ENCODE measurements at places on chromosomes 2 and 18.

DNA sequence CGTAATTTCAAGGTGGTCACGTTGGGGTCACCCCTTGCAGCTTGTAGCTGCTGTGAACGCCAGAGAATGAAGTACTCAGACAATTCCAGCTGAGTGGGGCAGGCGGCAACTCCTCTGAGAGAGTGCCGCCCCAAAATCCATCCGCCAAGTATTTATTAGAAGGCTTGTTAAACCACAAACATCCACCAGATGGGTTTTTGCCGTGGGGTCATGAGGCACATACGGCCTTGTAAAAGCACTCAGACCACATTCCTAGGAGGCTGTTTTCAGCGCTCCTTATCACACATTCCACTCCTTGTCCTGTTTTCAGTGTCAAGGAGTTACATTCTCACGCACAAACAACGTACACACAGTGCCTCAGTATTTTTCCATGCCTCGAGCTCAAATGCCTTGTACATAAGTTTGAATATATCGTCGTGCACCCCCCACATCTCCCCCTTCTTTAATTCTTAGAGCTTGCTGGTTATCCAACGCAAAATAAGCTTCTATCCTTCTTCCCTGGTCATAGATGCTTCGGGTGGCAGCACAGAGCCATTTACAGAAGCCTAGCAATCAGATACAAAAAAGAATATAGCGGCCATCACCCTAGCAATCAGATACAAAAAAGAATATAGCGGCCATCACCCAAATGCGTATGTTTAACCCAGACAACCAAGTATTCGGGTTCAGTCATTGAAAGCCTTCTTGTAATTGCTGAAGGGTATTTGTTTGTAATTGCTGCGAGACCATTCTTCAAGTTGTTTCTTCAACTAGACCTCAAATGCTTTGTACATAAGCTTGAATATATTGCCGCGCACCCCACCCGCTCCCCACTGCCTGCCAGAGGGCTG, 7.3 kb downstream of the ALPP start:
- H3K36me3 ChIP-seq, result no peaks in the 10 kb centered on the region
- H3K4me3 ChIP-seq, result no peak overlapping the region
- no peaks in the 10 kb centered on the region for H3K4me1 ChIP-seq
- peaks cover 58% of the 10 kb centered on the region for H3K27me3 ChIP-seq
- no peak for DNase-seq
- H3K27ac ChIP-seq, result no peak overlapping the region

DNA sequence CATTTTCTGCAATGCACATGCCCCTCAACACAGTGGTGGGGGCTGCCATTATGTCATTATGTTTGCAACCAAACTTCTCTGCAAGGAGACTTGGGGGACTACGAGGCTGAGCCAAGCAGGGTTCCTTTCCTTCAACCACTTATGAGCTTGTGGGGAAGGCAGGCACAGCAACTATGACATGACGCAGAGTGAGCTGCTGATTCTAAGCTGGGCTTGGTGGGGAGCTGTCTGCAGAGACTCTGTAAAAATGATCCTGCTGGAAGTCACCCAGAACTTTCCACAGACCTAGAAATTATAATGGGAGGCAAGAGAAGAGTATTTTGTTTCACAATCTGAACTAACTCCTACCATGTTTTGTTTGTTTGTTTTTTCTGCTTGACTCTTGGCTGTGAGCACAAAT, 55.6 kb downstream of the INPP5D start:
- H3K27me3 ChIP-seq, result no peaks in the 10 kb centered on the region
- DNase-seq, result no peak
- H3K27ac ChIP-seq, result no peak overlapping the region
- H3K4me3 ChIP-seq, result no peak overlapping the region
- H3K4me1 ChIP-seq, result peaks cover 65% of the 10 kb centered on the region

DNA sequence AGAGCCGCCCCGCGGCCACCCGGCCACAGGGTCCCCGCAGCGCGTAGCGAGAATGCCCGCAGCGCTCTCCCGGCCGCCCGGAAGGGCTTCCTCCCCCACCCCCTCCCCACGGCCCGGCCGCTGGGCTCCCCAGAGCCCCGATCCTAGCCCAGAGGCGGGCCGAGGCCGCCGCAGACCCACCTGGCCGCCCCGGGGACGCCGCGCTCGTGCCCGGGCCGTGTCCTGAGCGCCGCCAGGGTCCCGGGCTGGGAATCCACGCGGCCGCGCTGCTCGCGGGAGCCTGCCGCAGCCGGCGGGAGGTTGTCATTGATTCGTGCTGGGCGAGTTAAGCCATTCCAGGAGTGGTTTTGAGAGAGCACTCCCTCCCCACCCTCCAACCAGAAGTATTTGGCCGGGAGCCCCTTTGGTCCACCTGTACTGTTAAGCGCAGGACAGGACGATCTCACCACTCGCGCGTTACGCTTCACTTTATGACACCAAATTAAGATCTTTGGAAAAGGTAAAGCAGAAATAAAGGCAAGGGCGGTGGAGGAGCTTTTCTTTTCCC, 206.4 kb upstream of the SMAD2 start:
- no peaks in the 10 kb centered on the region for H3K36me3 ChIP-seq
- DNase-seq, result no peak
- no peak overlapping the region for H3K27ac ChIP-seq
- peak overlapping the region; percentile 18 for H3K4me3 ChIP-seq

DNA sequence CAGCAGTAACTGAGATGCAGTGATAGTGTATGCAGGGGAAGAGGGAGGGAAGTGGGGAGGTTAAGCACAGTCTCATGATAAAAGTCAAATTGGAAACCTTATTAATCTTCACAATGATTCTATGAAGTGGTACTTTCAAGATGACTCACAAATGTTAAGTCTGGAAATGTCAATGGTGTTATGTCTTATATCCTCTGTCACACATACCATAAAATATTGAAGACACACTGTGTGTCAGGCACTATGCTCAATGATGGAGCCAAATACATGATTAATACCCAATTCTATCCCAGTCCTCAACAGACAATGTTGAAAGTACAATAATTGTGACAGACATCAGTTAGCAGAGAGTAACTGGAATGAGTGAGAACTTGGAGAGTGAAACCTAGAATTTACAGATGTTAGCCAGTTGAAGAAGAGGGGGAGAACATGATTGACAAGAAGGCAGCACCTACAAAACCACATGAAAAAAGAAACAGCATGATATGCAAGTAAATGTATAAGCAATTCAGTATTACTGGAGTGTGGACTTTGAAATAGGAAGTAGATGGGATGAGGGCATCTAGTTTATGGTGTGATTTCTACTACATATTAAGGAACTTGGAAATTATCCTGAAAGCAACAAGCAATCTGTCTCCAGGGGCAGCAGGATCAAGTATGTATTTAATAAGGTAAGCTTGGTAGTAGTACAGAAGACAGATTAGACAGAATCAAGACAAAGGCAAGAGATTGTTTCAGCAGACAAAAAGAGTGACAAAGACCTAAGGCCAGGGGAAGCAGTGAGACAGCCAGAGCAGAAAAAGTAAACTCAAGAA, 107.6 kb downstream of the STRN start:
- H3K27me3 ChIP-seq, result no peaks in the 10 kb centered on the region
- peaks cover 16% of the 10 kb centered on the region for H3K4me1 ChIP-seq
- H3K36me3 ChIP-seq, result peaks cover 45% of the 10 kb centered on the region
- no peak overlapping the region for H3K4me3 ChIP-seq
- H3K27ac ChIP-seq, result no peak overlapping the region

GRCh38 chr2:10300328-10300920, 2.3 kb upstream of the HPCAL1 start:
- H3K4me3 ChIP-seq, result peak overlapping the region; percentile 64
- H3K4me1 ChIP-seq, result peaks cover 56% of the 10 kb centered on the region
- H3K27me3 ChIP-seq, result no peaks in the 10 kb centered on the region
- no peak for DNase-seq

DNA sequence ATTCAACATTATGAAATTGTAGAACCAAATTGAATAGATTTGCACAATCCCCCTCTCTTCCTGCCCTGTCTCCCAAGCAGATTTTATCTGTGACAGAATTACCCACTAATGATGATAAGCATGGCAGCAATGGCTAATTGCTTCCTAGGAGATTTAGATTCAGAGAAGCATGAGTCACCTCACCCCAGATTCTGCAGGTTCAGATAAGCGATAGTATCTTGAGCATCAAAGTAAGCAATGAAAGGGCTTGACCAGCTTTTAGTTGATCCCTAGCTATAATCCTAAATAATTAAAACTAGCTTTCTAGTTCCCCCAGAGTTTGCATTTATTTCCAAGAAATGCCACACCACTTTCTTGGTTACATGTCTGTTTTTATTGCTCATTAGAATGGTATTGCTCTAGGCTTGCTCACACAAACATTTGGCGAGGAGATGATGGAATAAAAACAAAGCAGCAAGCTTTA, 204.3 kb downstream of the GULP1 start:
- no peak overlapping the region for H3K4me3 ChIP-seq
- no peak overlapping the region for H3K27ac ChIP-seq
- no peak for DNase-seq
- no peaks in the 10 kb centered on the region for H3K4me1 ChIP-seq

DNA sequence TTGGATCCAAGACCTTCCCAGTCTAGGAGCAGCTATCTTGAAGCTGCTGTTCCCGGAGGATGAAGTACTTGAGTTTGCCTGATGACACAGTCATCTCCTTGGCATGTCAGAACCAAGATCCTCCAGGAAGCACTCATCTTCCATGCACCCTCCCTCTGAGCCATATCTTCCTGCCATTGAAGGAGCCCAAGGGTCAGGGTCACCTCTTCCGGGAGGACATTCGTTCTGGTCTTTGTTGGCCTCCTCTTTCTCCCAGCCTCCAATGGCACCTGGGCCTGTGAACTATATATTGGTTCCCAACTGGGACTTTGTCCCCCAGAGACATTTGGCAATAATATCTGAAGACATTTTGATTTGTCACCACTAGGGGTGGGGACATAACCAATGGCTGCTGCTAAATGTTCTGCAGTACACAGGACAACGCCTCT, 4.2 kb upstream of the MYO7B start:
- H3K27me3 ChIP-seq, result peaks cover 9% of the 10 kb centered on the region
- no peak overlapping the region for H3K27ac ChIP-seq
- no peak overlapping the region for H3K4me3 ChIP-seq
- H3K36me3 ChIP-seq, result peaks cover 2% of the 10 kb centered on the region
- H3K4me1 ChIP-seq, result peaks cover 12% of the 10 kb centered on the region
- DNase-seq, result no peak

GRCh38 chr18:67402543-67402942, 114.0 kb downstream of the DSEL start:
- H3K4me1 ChIP-seq, result no peaks in the 10 kb centered on the region
- H3K27ac ChIP-seq, result no peak overlapping the region
- no peaks in the 10 kb centered on the region for H3K36me3 ChIP-seq
- no peak for DNase-seq
- H3K4me3 ChIP-seq, result no peak overlapping the region
- H3K27me3 ChIP-seq, result no peaks in the 10 kb centered on the region

- H3K4me3 ChIP-seq, result no peak overlapping the region
- peaks cover 1% of the 10 kb centered on the region for H3K4me1 ChIP-seq
- H3K36me3 ChIP-seq, result no peaks in the 10 kb centered on the region
- peaks cover 1% of the 10 kb centered on the region for H3K27me3 ChIP-seq
Measured at GRCh38 chr2:128062571-128062970, 28.4 kb upstream of the UGGT1 start.

DNA sequence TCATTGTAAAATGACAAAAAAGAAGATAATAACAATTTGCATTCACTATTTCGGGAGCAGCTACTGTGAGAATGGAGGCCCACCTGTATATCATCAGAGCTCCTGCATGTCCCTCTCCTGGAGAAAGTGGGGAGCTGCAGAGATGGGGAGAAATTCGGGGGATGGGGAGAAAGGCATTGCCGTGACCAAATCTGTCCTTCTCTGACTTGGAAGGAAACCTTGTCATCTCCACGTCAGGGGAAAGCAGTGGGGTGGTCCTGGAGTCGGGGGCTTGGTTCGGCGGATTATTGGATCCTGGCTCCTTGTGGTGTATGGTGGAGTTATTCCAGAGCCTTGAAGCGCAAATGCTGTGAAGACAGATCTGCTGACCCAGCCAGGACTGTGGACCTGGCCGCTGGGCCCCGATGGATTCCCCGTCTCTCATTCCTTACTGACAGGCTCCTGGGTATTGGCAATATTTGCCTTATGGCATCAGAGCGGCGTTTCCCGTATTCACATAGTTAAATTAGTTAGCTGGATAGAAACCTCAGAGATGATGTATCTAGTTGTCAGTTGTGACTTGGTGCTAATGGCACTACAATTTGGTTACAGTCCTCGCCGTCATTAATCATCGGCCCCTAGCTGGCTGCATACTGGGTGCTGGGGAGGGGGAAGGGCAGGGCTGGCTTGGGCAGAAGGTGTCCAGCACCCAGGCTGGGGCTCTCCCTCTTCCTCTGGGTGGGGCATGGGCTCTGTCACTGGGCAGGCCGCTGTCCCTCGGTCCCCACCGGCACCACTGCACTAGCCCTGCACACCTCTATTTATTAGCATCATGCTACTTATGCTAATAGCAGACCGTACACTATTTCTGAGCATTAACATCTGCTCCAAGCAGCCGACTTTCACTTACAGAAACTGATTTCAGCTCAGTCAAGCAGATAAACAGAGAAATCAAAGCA, 31.7 kb downstream of the CELF4 start:
- H3K4me3 ChIP-seq, result no peak overlapping the region
- no peak for DNase-seq
- H3K4me1 ChIP-seq, result no peaks in the 10 kb centered on the region
- H3K27me3 ChIP-seq, result peaks cover 4% of the 10 kb centered on the region
- no peak overlapping the region for H3K27ac ChIP-seq

- H3K4me3 ChIP-seq, result no peak overlapping the region
- no peak for DNase-seq
- no peak overlapping the region for H3K27ac ChIP-seq
- H3K4me1 ChIP-seq, result no peaks in the 10 kb centered on the region
Measured at GRCh38 chr2:67524213-67524612, 127.1 kb downstream of the ETAA1 start.

DNA sequence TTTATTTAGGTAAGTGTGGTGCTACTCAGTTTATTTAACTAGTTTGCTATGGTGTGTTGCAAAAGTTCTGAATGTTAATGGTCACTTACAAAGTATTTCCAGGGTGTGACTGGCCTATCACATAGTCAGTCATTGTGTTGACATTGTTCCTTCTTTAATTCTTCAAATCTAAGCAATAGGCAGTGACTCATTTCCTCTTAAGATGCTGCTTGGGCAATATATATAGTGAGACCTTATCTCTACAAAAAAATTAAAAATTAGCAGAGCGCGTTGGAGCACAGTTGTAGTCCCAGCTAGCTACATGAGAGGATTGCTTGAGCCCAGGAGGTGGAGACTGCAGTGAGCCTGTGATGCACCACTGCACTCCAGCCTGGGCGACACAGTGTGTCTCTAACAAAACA, 5.8 kb upstream of the CCDC88A start:
- peaks cover 15% of the 10 kb centered on the region for H3K4me1 ChIP-seq
- no peak for DNase-seq
- H3K27me3 ChIP-seq, result peaks cover 10% of the 10 kb centered on the region
- H3K27ac ChIP-seq, result no peak overlapping the region
- H3K36me3 ChIP-seq, result no peaks in the 10 kb centered on the region

- H3K27me3 ChIP-seq, result no peaks in the 10 kb centered on the region
- H3K27ac ChIP-seq, result no peak overlapping the region
- no peak overlapping the region for H3K4me3 ChIP-seq
- H3K4me1 ChIP-seq, result peaks cover 23% of the 10 kb centered on the region
- DNase-seq, result peak; percentile 55
- H3K36me3 ChIP-seq, result peaks cover 5% of the 10 kb centered on the region
Measured at GRCh38 chr2:179020156-179020750, 29.7 kb downstream of the CCDC141 start.

All from activated CD4-positive, alpha-beta T cell treated with anti-CD3 and anti-CD28 coated beads, Interleukin-2, amount 10 ng/mL, durations not matched to agents 7 days and 5 days (primary cell).